RWPE2 (cell line): ENCODE measurements at places on chromosomes 16 and 17.

DNA sequence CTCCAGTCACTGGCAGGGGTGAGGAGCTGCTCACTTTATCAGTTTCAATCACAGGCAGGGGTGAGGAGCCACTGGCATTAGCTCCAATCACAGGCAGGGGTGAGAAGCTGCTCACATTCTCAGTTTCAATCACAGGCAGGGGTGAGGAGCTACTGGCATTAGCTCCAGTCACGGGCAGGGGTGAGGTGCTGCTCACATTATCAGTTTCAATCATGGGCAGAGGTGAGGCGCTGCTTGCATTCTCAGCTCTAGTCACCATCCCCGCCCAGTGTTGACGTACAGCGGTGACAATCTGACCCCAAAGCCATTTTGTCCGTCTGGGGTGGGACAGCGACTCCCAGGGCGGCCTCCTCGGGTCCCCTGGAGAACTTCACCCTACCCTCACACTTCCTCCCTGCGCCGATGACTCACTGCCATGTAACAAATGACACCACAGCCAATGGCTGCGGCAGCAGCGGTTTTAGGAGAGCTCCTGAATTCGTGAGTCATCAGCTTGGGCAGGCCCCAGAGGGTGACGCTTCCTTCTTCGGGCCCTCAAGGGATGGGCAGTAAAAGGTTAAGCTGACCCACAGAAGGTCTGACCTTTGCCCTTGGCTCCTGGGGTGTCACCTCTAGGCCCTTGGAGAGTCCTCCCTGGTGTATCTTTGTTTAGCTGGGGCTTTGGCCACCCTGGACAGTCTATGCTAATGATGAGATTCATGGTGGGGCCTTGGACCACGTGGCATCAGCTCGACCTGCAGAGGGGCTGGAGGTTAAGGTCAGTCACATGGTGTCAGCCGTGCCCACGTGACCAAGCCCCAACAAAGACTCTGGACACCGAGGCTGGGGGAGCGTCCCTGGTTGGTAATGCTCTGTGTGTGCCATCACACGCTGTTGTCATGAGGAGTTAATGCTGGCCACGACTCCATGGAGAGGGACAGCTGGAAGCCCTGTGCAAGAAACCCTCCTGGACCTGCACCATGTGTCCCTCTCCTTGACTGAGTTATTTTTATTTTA, 171.7 kb downstream of the C16orf95 start:
- no peak overlapping the region for H3K27ac ChIP-seq
- no peaks in the 10 kb centered on the region for H3K36me3 ChIP-seq
- no peak for DNase-seq
- no peaks in the 10 kb centered on the region for H3K27me3 ChIP-seq
- H3K4me1 ChIP-seq: peaks cover 5% of the 10 kb centered on the region

GRCh38 chr17:42317266-42317845, 29.1 kb downstream of the STAT5A start:
- no peaks in the 10 kb centered on the region for H3K27me3 ChIP-seq
- H3K4me1 ChIP-seq: peaks cover 8% of the 10 kb centered on the region
- H3K36me3 ChIP-seq: peaks cover 57% of the 10 kb centered on the region

DNA sequence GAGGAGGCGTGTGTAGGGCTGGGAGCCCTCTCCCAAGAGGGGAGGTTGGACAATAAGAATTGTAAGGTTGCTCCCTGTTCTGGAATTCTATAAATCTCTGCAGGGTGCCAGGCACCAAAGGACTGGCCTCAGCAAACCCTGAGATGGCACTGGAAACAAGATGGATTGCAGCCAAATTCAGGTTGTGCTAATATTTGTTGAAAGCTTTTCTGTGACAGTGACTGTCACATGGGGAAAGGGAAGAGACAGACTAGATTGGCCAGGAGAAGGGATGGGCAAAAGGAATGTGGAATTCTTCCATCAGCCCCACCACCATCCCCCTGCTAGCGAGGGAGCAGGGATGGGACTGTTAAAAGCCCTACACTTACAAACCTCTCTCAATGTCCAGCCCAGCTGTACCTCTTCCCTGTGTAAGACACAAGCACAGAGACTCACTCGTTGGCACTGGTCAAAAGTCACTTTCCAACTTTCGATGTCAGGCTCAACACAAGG, 62.4 kb downstream of the SOX9 start:
- no peaks in the 10 kb centered on the region for H3K36me3 ChIP-seq
- DNase-seq: no peak
- H3K4me3 ChIP-seq: no peak overlapping the region
- H3K27me3 ChIP-seq: no peaks in the 10 kb centered on the region
- no peaks in the 10 kb centered on the region for H3K4me1 ChIP-seq
- no peak overlapping the region for H3K27ac ChIP-seq

DNA sequence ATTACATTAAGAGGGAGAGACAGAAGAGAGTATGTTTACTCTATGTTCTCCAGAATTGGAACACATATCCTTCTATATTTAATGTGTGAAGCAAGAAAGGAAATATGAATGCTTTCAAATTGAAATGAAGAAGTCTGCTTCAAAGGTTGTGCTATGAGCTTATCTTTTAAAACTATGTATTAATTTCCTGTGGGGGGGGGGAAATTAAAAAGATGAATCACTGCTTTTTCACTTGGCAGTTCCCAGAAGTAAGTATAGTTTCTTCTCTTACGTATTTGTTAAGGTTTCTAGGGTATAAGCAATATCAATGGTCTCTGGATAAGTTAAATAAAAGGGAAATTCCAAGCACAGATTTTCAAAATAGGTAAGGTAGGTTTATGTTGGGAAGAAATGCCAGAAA, 7.0 kb downstream of the TERF2 start:
- H3K27me3 ChIP-seq: no peaks in the 10 kb centered on the region
- H3K36me3 ChIP-seq: peaks cover 83% of the 10 kb centered on the region
- H3K4me1 ChIP-seq: no peaks in the 10 kb centered on the region
- no peak overlapping the region for H3K4me3 ChIP-seq
- DNase-seq: no peak

GRCh38 chr17:18182978-18183333, 672 bp upstream of the ALKBH5 start:
- H3K27ac ChIP-seq: peak overlapping the region; percentile 78
- no peaks in the 10 kb centered on the region for H3K27me3 ChIP-seq
- peak; percentile 83 for DNase-seq
- H3K4me1 ChIP-seq: peaks cover 7% of the 10 kb centered on the region
- peaks cover 23% of the 10 kb centered on the region for H3K36me3 ChIP-seq

- DNase-seq: no peak
- H3K27me3 ChIP-seq: peaks cover 16% of the 10 kb centered on the region
- no peak overlapping the region for H3K4me3 ChIP-seq
Observed at GRCh38 chr16:85856079-85856478, 42.9 kb upstream of the IRF8 start.

DNA sequence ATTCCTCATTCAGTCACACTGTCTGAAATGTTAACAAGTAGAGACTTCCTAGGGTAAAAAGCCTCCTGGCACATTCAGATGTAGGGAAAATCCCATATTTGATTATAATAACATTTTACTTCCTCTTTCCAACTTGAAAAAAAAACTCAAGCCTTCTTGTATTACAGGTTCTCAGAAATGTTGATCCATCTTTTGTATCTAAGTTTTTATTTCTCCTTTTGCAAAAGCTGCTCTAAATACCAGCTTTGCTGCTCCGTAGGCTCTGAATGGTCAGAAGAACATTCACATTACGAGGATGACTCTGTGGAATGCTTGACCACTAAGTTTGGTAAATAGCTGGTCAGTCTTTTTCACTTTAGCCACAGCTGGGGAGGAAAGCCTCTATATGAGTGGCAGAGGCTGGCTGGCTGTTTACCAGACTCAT, 13.2 kb upstream of the HEATR6 start:
- H3K4me3 ChIP-seq: no peak overlapping the region
- H3K4me1 ChIP-seq: no peaks in the 10 kb centered on the region
- H3K27ac ChIP-seq: no peak overlapping the region
- H3K27me3 ChIP-seq: no peaks in the 10 kb centered on the region
- no peaks in the 10 kb centered on the region for H3K36me3 ChIP-seq

GRCh38 chr16:49324703-49325102, 43.1 kb upstream of the CBLN1 start:
- H3K27ac ChIP-seq: no peak overlapping the region
- H3K4me3 ChIP-seq: no peak overlapping the region
- H3K36me3 ChIP-seq: no peaks in the 10 kb centered on the region
- DNase-seq: no peak

DNA sequence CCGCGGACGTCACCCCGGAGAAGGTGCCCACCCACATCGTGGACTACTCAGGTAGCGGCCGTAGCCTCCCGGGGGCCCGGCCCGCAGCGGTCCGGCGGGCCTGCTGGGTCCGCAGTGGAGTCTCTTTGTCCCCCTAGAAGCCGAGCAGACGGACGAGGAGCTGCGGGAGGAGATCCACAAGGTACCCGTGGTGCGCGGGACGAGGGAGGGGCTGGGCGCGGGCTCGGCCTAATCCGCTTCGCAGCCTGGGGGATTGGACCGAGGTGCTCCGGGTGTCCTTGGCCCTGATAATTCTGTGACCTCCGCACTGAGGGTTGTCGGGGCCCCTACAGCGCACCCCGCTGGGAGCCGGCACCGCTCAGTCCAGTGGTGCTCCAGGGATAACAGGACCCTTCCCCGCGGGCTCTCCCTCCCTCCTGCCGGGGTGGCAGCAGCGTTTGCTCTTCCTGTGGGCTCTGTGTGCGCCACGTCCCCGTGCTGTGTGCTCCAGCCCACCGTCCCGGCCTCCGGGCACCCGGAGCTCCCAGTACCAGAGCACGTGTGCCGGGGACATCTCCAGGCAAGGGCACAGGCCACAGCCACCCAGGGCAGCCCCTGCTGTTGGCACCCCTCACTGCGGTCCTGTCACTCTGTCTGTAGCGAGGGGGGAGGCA, 713 bp downstream of the RHOT2 start:
- peaks cover 39% of the 10 kb centered on the region for H3K36me3 ChIP-seq
- no peak for DNase-seq

GRCh38 chr16:87945351-87946042, 5.7 kb upstream of the BANP start:
- peaks cover 13% of the 10 kb centered on the region for H3K4me1 ChIP-seq
- peak; percentile 85 for DNase-seq
- H3K27me3 ChIP-seq: no peaks in the 10 kb centered on the region
- no peak overlapping the region for H3K27ac ChIP-seq
- no peaks in the 10 kb centered on the region for H3K36me3 ChIP-seq

GRCh38 chr17:47831934-47832327, 461 bp downstream of the LRRC46 start:
- no peak for DNase-seq
- no peaks in the 10 kb centered on the region for H3K27me3 ChIP-seq
- no peak overlapping the region for H3K27ac ChIP-seq
- peaks cover 8% of the 10 kb centered on the region for H3K4me1 ChIP-seq

- no peak overlapping the region for H3K4me3 ChIP-seq
- no peaks in the 10 kb centered on the region for H3K27me3 ChIP-seq
- no peaks in the 10 kb centered on the region for H3K4me1 ChIP-seq
- no peak for DNase-seq
Observed at GRCh38 chr16:88742896-88743605, 36.7 kb downstream of the CTU2 start.

- H3K27me3 ChIP-seq: no peaks in the 10 kb centered on the region
- H3K4me3 ChIP-seq: peak overlapping the region; percentile 23
- H3K4me1 ChIP-seq: peaks cover 21% of the 10 kb centered on the region
- no peaks in the 10 kb centered on the region for H3K36me3 ChIP-seq
Observed at GRCh38 chr17:70137451-70138230, 31.7 kb upstream of the KCNJ2 start.

- no peaks in the 10 kb centered on the region for H3K27me3 ChIP-seq
- H3K36me3 ChIP-seq: no peaks in the 10 kb centered on the region
- no peaks in the 10 kb centered on the region for H3K4me1 ChIP-seq
Observed at GRCh38 chr17:72743037-72743467, 349.4 kb downstream of the SLC39A11 start.

DNA sequence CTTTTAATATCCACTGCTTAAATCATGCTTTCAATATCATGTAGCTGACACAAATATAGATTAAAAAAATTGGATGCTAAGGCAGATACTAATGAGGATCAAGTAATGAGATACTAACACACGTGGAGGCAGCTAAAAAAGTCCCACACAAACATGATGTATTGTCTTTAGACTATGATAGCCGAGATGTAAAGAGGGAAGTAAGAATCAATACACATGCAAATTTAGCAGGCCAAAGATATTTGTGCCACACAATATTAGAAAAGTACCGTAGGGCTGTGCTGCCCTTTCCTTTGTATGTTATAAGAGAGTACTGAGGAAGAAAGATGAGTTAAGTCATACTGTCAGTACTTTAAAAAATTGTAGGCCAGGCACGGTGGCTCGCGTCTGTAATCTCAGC, 51.4 kb upstream of the STAC2 start:
- no peak for DNase-seq
- H3K36me3 ChIP-seq: 0 out of 2 replicates have a peak, but pooled peaks cover 3% of the 10 kb centered on the region
- no peak overlapping the region for H3K27ac ChIP-seq
- no peaks in the 10 kb centered on the region for H3K27me3 ChIP-seq

- DNase-seq: no peak
- peak overlapping the region; percentile 72 for H3K4me3 ChIP-seq
- peaks cover 16% of the 10 kb centered on the region for H3K36me3 ChIP-seq
- H3K4me1 ChIP-seq: peaks cover 14% of the 10 kb centered on the region
- no peaks in the 10 kb centered on the region for H3K27me3 ChIP-seq
Observed at GRCh38 chr17:7486181-7486580, 2.0 kb downstream of the POLR2A start.

DNA sequence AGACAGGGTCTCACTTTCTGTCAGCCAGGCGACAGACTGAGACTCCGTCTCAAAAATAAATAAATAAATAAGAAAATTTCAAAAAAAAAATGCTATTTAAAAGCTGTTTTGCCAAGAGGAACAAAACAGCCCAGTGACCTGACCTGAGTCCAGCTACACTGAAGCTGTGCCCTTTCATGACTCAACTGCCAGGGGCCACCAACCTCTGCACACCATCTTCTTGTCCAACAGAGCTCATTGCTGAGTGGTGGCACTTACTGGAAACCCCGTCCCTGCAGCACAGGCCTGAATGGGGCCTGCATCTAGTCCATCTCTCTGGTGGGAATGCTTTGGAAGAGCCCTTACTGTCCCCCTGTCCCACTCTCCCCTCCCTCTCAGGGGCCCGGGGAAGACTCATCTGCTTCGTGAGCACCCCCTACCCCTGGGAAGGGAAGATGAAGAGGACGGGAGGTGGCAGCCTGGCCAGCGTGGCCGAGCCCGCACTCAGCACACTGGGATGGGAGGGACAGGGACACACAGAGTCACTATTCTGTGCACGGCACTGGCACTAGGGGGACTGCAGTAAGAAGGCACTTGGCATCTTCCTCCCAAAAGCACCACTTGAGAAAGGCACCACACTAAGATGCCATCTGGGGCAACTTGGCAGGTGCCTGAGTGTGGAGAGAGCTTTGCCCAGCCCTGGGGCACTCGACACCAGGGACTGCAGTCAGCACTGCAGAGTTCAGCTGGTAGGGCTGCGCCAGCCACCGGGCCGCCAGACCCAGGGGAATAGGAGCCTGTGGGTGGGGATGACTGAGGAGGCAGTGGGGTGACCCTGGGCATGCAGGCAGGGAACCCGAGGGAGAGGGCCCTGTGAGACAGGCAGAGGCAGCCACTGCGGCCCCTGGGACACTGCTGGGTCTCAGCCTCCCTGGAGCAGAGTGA, 13.5 kb downstream of the FBXO31 start:
- DNase-seq: no peak
- H3K27ac ChIP-seq: no peak overlapping the region
- H3K4me1 ChIP-seq: no peaks in the 10 kb centered on the region
